ENCODE measurements at places on chromosomes 7 and 10.
A peak's percentile ranks its signal among the peaks of the same experiment; 100 is the strongest.

- no peak for DNase-seq
These were observed 30.4 kb downstream of the CNTNAP2 start for GRCh38 chr7:146146831-146147486.

- DNase-seq, result no peak
These were observed 101.6 kb downstream of the CYTH3 start for GRCh38 chr7:6170571-6171531.

- no peak for DNase-seq
These were observed 5.4 kb downstream of the FERD3L start for GRCh38 chr7:19139706-19140327.

GRCh38 chr10:16941870-16942269 lies 124.6 kb upstream of the RSU1 start:
- DNase-seq, result no peak

GRCh38 chr10:82609845-82610244 lies 734.9 kb downstream of the NRG3 start:
- DNase-seq, result no peak

- DNase-seq, result no peak
These were observed 39.9 kb upstream of the LYZL1 start for GRCh38 chr10:29249018-29249417.

- DNase-seq, result peak; percentile 75
These were observed 78.7 kb downstream of the ARHGAP22 start for GRCh38 chr10:48526011-48526821.

DNA sequence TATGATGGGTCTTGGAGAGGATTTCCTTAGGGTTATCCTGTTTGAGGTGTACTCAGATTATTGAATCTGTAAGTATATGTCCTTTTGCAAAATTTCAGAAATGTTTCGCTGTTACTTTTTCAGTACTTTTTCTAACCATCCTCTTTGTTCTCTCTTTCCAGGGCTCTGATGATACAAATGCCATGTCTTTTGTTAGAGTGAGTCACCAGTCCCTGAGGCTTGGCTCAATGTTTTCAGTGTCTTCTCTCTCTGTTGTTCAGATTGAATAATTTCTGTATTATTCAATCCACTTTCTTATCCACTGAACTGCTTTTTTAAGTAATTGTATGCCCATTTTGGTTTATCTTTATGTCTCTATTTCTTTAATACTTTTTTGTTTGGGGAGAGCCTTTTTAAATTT lies 449.4 kb downstream of the TNS3 start:
- DNase-seq, result no peak

GRCh38 chr7:54544149-54544526 lies 2.0 kb downstream of the VSTM2A start:
- DNase-seq, result no peak

DNA sequence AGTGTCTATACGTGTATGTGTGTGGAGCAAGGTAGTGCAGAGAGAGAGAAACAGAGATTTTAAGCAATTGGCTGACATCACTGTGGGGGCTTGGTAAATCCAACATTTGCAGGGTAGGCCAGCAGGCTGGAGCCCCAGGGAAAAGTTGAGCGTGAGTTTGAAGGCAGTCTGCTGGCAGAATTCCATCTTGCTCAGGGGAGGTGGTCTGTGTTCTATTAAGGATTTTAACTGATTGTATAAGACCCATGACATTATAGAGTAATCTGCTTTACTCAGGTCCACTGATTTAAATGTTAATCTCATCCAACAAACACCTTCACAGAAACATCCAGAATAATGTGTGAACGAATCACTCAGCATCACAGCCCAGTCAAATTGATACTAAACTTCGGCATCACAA lies 912.9 kb downstream of the GRM8 start:
- no peak for DNase-seq

DNA sequence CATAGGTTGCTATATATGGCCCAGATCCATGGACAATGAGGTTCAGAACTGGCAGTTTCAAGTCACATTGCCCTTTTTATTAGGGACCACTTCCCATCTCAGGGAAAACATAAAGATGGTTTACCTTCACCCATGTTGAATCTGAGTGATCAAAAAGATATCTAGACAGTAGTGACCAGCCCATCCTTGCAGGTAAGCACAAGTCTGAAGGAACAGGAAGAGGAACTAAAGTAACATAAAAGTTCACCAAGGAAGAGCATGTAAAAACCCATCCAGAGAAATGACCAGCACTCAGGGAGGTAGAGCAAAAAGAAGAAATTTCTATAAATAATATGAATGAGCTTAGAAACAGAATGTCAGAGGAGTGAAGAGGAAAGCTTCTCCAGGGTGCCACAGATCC lies 382.5 kb downstream of the PARD3 start:
- no peak for DNase-seq

- DNase-seq, result no peak
These were observed 15.8 kb downstream of the MAT1A start for GRCh38 chr10:80273523-80274170.

DNA sequence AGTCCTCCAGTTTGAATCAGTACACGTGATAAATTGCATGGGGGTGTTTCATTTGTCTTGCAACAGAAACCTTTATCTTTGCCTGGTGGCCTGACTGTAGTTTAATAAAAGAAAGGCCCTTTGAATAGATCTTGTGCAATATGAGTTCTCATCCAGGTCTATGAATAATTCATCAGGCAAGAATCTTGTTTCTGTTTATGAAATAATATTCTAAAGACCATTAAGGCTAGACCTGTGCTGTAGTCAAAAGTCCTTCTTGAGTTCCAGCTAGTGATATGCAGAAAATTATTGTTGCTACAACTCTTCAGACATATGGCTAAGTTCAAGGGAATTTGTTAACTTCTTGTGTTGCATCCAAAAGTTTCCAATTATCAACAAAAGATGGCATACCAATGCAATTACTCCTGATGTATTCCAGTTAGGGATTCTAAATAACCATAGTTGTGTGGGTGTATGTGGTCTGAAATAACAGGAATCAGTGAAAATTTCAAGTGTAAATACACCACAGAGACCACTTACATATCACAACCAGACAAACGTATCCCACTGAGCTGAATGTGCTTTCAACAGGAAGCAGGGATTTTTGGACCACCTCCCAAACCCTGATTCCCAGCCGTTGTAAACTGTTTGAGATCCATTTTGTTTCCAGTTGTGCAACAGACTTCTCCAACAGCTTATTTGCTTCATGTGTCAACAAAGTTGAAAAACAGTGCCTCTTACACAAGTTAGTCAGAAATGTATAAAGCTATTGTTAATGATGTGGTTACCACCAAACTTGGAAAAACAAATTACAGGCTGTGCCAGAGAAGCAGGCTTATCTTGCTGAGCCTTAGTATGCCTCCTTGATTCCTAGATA lies 54.7 kb upstream of the BICC1 start:
- DNase-seq, result no peak

- no peak for DNase-seq
These were observed 357.4 kb downstream of the PLXNA4 start for GRCh38 chr7:132218876-132219275.

- no peak for DNase-seq
These were observed 19.1 kb downstream of the DNAJB6 start for GRCh38 chr7:157355784-157356511.

DNA sequence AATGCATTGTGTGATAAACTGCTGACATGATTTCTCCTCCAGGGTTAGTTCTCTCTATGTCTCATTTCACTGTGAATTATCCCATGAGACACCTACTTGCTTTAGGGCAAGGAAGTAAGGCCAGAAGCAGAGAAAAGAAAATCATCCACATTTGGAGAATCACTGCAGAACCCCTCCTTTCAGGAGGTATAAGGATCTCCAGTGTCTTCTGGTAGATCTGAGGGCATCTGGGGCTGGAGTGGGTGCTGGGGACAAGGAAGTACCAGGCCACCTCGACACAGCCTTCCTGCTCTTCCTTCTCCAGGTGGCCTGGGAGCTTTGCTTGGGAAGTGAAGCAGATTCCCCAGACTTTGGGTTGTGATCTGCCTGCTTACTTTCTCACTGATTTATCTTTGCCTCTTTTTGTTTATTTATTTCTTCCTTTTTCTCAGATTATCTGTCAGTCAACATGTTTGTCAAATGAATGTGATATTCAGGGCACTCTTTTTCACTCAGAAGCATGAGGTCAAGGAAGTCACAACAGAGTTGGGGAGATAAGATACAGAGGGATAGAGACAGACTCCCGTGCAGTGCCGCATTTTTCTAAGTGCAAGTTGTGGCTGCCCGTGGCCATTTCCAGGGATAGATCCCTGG lies 12.4 kb upstream of the CAMK2G start:
- no peak for DNase-seq

- DNase-seq, result no peak
These were observed 101.3 kb downstream of the CHRM2 start for GRCh38 chr7:136969761-136970160.

- DNase-seq, result no peak
These were observed 162.7 kb upstream of the CDK1 start for GRCh38 chr10:60615541-60615940.

All from endothelial cell of umbilical vein (primary cell).